ENCODE measurements at places on chromosomes 1 and 21.

DNA sequence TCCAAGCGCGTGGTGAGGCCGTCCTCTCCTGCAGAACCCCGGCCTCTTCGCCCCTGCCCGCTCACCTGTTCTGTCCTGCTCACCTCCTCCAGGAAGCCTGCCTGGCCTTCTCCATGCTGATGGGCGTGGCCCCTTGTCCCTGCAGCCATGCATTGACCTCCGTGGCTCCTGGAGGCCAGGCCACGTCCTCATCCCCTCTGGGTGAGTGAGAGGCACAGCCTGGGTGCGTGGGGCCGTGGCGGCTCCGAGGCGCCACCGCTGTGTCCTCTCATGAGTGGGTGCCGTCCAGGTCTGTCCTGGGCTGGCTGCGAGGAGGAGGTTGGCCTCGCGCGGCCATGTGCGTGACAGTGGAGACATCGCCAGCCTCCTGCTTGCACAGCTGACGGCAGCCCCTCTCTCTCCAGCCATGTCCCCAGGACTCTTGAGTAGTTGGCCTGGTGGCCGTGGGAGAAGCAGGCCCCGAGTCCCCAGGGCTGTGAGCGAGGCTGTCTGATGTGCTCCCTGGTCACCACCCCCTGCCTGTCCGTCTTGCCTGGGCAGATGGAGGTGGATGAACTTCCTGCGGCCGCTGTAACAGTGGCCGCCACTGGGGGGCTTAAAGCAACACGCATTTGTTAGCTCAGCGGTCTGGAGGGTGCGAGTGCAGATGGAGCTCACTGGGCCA, 58.1 kb downstream of the PRKCZ start:
- no peak overlapping the region for H3K27ac ChIP-seq
- H3K4me3 ChIP-seq: no peak overlapping the region
- no peaks in the 10 kb centered on the region for H3K36me3 ChIP-seq

- no peaks in the 10 kb centered on the region for H3K4me1 ChIP-seq
- H3K36me3 ChIP-seq: no peaks in the 10 kb centered on the region
- H3K4me3 ChIP-seq: no peak overlapping the region
- H3K27me3 ChIP-seq: peaks cover 70% of the 10 kb centered on the region
Observed at GRCh38 chr1:204188959-204189639, 7.2 kb downstream of the KISS1 start.

GRCh38 chr1:64917328-64917861, 49.0 kb downstream of the JAK1 start:
- no peaks in the 10 kb centered on the region for H3K36me3 ChIP-seq
- H3K27me3 ChIP-seq: no peaks in the 10 kb centered on the region
- peak; percentile 78 for DNase-seq
- peaks cover 68% of the 10 kb centered on the region for H3K4me1 ChIP-seq

DNA sequence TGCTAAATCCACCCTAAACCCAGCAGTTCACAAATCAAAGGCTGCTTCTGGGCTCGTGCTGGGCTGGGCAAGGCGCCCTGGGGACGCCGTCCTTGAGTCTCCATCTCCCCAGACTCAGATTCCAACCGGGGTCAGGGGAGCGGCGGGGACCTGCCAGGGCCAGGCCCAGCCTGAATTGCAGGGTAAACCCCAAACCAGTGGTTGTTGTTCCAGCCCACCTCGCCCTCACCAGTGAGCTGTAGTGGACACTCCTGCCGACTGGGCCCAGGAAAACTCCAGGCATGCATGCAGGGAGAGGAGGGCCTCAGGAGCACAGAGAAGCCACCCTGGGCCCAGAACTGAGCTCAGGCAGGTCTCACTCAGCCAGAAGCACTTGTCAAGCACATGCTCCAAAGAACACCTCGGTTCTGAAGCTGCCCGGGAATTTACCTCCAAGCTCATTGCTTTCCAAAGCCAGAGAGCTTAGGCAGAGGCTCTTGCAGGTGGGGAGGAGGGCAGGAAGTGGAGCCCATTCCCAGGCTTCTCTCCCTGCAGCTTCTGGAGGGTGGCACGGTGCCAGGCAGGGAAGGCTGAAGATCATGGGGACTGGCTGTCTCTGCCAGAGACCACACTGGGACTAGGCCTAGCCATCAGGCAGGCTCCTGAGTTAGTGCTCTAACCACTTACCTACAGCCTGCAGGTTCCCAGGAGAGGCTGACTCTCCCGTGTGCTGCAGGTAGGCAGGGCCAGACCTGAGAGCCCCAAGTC, 437.0 kb downstream of the MATN1 start:
- H3K27me3 ChIP-seq: no peaks in the 10 kb centered on the region
- H3K36me3 ChIP-seq: no peaks in the 10 kb centered on the region
- no peak overlapping the region for H3K27ac ChIP-seq
- H3K4me3 ChIP-seq: no peak overlapping the region

DNA sequence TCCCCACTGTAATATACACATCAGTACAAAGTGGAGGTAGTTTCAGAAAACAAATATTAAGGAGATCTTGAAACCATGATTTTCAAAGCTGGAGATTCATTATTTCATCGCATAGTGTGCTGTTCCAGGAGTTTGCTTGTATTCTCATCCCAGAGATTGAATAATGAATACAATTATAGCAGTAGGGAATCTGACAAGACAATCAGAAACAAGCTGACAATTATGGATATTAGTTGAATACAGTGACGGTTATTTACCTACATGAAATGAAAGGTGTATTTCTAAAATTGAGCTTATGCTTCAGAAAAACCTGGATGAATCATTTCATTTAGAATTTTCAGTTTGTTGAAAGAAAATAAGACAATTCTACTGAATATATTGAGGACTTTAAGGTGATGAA, 2119.0 kb downstream of the MRPL39 start:
- H3K36me3 ChIP-seq: no peaks in the 10 kb centered on the region
- H3K4me1 ChIP-seq: no peaks in the 10 kb centered on the region
- no peak overlapping the region for H3K27ac ChIP-seq
- H3K27me3 ChIP-seq: no peaks in the 10 kb centered on the region

DNA sequence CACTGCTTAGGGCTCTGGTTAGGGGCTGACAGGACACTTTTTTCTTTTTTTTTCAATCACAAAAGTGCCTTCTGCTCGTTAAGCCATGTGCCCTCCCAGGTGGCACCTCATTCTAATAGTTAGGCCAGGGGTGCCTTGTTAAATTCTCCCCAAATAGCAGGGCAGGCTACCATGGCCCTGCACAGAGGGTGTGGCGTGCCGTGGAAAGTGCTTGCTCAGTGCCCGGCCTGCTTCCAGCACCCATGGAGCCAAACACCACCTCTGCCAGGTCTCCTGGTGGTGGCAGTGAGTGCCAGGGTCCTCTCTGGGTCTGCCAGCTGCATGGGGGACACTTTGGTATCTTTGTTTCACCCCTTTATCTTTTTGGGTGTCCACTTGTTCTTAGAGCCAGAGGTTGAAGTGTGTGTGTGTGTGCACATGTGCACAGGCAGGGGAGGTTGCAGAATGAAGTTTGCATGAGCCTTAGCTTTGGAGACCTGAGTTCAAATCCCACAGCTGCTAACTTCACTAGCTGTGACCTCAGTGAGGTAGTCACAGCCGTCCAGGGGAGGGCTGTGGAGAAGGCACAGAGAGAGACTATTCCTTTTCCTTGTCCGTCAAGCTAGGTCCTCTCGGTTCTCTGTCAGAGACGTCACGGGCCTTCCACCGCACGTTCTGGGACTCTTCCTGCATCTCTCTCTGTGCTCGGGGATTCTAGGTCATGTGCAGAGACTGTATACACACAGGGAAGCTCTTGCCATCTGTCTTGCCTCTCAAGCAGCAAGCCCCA, 39.9 kb upstream of the CSF3R start:
- H3K27me3 ChIP-seq: peaks cover 15% of the 10 kb centered on the region
- no peaks in the 10 kb centered on the region for H3K4me1 ChIP-seq
- DNase-seq: no peak
- no peak overlapping the region for H3K4me3 ChIP-seq
- no peak overlapping the region for H3K27ac ChIP-seq

DNA sequence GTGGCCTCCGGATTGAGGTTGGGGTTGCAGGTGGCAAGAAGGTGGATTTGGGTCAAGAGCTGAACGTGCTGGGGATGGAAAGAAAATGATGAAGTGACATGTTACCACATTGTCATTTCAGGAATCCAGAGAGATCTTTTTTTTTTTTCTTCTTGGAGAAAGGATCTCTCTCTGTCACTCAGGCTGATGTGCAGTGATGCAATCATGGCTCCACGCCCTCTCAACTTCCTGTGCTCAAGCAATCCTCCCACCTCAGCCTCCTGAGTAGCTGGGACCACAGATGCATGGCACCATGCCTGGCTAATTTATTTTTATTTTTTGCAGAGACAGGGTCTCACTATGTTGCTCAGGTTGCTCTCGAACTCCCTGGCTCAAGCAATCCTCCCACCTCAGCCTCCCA, 80.6 kb downstream of the GON4L start:
- H3K27me3 ChIP-seq: no peaks in the 10 kb centered on the region
- peaks cover 43% of the 10 kb centered on the region for H3K36me3 ChIP-seq
- no peak overlapping the region for H3K4me3 ChIP-seq
- DNase-seq: no peak

DNA sequence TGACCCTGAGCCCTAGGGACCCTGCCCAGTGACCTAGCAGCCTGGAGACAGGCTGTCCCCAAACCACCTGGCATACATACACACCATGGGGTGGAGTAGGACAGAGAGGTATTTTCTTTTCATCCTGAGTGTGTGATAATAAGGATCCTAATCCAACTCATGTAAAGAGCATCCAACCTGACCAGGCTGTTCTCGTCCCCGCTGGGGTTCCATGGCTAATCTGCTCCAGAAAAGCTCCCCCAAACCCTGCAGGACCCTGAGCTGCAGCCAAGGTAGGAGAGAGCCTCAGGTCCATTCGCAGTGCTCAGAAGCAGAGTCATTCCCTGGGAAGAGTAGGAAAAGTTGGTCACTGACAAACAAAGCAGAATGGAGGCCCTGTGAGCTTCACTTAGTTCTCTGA, 31.4 kb downstream of the KCND3 start:
- no peak overlapping the region for H3K27ac ChIP-seq
- no peak for DNase-seq
- H3K4me3 ChIP-seq: no peak overlapping the region
- no peaks in the 10 kb centered on the region for H3K27me3 ChIP-seq

DNA sequence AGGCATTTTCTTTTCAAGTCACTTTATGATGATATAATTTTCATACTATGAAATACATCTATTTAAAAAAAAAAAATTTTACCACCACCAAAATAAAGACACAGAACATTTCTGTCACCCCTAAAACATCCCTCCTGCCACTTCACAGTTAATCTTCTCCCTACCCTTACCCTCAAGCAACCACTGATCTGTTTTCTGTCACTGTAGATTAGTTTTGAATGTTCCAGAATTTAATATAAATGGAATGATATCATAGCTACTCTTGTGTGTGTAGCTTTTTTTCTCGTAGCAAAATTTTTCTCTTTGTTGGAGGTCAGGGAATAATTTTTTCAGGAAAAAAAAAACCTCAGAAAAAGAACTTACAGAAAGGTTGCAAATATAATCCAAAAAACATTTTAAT, 152.7 kb downstream of the RHOU start:
- no peak overlapping the region for H3K4me3 ChIP-seq
- H3K36me3 ChIP-seq: no peaks in the 10 kb centered on the region
- H3K27me3 ChIP-seq: no peaks in the 10 kb centered on the region
- H3K27ac ChIP-seq: no peak overlapping the region
- no peaks in the 10 kb centered on the region for H3K4me1 ChIP-seq
- no peak for DNase-seq

- H3K4me3 ChIP-seq: peak within 1 kb of the TSS; percentile 88
- H3K27me3 ChIP-seq: no peaks in the 10 kb centered on the region
- peak; percentile 71 for DNase-seq
- no peaks in the 10 kb centered on the region for H3K4me1 ChIP-seq
Observed at GRCh38 chr1:175192630-175193526, at the start of gene KIAA0040. KIAA0040 (minus strand) TSS chr1:175192776; CDS start chr1:175161013, 31,763 bp downstream.

- no peak for DNase-seq
- H3K4me3 ChIP-seq: peak overlapping the region; percentile 46
- H3K36me3 ChIP-seq: peaks cover 13% of the 10 kb centered on the region
- no peaks in the 10 kb centered on the region for H3K4me1 ChIP-seq
Observed at GRCh38 chr1:154353460-154353904, 28.2 kb downstream of the ATP8B2 start.

GRCh38 chr1:106290805-106291501, 765.5 kb upstream of the PRMT6 start:
- H3K4me3 ChIP-seq: no peak overlapping the region
- no peak for DNase-seq
- H3K36me3 ChIP-seq: no peaks in the 10 kb centered on the region
- no peak overlapping the region for H3K27ac ChIP-seq
- H3K4me1 ChIP-seq: no peaks in the 10 kb centered on the region
- no peaks in the 10 kb centered on the region for H3K27me3 ChIP-seq

GRCh38 chr1:187275985-187276575, 447.3 kb downstream of the PLA2G4A start:
- no peak for DNase-seq
- H3K4me1 ChIP-seq: no peaks in the 10 kb centered on the region
- H3K4me3 ChIP-seq: no peak overlapping the region
- no peak overlapping the region for H3K27ac ChIP-seq
- no peaks in the 10 kb centered on the region for H3K27me3 ChIP-seq

DNA sequence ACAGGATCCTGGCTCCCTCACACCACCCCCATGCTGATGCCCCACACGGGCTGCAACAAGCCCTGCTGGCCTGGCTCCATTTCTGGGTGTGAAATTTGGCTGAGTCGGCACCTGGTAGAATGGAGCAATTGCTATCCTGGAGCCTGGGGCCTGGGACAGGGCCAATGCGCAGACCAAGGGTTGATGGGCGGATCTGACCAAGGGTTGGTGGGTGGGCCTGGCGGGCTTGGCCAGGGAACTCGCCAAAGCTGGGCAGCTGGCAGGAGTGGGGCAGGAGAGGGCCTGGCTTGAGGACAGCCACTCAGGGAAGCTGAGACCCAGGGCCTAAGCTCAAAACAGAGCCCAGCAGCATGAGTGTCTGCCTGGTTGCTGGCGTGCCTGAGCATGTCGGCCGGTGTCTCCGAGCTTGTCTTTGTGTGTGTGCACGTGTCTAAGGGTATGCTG, 70.9 kb upstream of the POU3F1 start:
- no peak for DNase-seq
- no peak overlapping the region for H3K4me3 ChIP-seq
- no peaks in the 10 kb centered on the region for H3K27me3 ChIP-seq
- H3K4me1 ChIP-seq: no peaks in the 10 kb centered on the region
- H3K27ac ChIP-seq: no peak overlapping the region

- peaks cover 7% of the 10 kb centered on the region for H3K36me3 ChIP-seq
- H3K27ac ChIP-seq: no peak overlapping the region
- no peak for DNase-seq
- no peaks in the 10 kb centered on the region for H3K4me1 ChIP-seq
Observed at GRCh38 chr1:38918568-38918967, 23.1 kb downstream of the RHBDL2 start.

DNA sequence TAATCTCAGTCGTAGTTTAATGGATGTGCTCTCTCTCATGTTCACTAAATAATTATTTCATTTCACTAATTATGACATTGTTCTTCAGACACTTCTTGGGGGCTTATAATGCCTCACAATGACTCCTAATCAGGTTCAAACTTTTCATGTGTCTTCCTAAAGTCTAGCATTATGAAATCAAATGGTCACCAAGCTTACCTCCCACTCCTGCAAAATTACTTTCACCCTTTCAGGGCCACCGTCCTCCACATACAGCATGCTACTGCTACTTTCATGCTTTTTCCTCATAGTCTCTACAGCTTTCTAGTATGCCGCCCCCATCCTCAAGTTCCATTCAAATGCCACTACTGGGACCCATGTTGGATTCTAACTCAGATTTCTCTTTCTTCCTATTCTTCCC, 59.8 kb upstream of the C1orf53 start:
- no peaks in the 10 kb centered on the region for H3K36me3 ChIP-seq
- H3K27me3 ChIP-seq: peaks cover 2% of the 10 kb centered on the region
- H3K4me1 ChIP-seq: no peaks in the 10 kb centered on the region
- no peak overlapping the region for H3K27ac ChIP-seq
- no peak overlapping the region for H3K4me3 ChIP-seq

GRCh38 chr1:243735457-243735856, 114.6 kb downstream of the AKT3 start:
- no peaks in the 10 kb centered on the region for H3K36me3 ChIP-seq
- H3K27me3 ChIP-seq: no peaks in the 10 kb centered on the region
- no peak for DNase-seq
- no peak overlapping the region for H3K27ac ChIP-seq
- no peak overlapping the region for H3K4me3 ChIP-seq
- H3K4me1 ChIP-seq: peaks cover 68% of the 10 kb centered on the region

Data from tibial artery (tissue), 4 donors.